Cardiac muscle cell (in vitro differentiated cells and primary cell): ENCODE measurements at places on chromosomes 2 and 18. TPM values are rescaled to one million over a fixed set of nuclear protein-coding genes. Genes with fewer than 3 reads are reported as not detected.
A peak's percentile ranks its signal among the peaks of the same experiment; 100 is the strongest.

DNA sequence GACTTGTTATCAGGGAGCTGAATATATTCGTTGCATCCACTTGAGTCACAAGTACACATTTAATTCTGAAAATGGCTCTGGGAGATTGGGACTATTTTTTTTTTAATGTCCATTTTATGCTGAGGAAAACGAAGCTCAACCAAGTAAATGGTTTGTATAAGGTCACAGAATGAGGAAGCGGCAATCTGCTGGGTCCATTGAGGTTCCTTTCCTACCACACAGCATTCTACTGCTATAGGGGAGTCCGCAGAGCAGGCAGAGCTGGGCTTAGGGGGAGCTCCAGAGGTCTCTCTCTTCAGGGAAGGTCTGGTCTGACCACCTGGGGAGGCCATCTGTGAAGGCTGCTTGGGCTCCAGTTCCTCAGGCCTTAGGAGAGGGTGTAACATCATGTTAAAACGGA, 77.9 kb downstream of the MCFD2 start:
- no peaks in the 10 kb centered on the region for H3K36me3 ChIP-seq
- H3K4me3 ChIP-seq = no peak overlapping the region
- H3K27ac ChIP-seq = no peak overlapping the region
- no peak for DNase-seq
- H3K27me3 ChIP-seq = no peaks in the 10 kb centered on the region

DNA sequence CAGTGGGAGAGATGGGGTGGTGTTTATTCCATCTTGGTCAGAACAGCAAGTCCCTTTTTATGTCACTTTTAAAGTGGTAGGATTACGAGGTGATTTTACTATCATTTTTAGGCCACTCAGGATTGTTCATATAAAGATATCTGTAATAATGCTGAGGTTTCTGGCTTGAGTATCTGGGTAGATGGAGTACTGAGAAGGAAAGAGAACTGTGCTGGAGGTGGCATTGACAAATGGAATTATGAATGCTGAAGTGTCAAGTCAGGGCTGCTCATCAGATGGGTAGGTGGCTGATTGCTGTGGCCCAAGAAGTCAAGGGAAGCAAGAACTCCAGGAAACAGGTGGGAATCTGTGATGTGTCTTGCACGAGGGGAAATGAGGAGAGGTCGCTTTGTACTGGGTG, 85.3 kb upstream of the MGAT4A start:
- H3K27me3 ChIP-seq = peaks cover 3% of the 10 kb centered on the region
- no peaks in the 10 kb centered on the region for H3K4me1 ChIP-seq
- DNase-seq = no peak
- H3K4me3 ChIP-seq = no peak overlapping the region
- no peak overlapping the region for H3K27ac ChIP-seq

Gene MROH2A
- 0.69 TPM in 1 of 2 replicates, not detected in the other for polyA plus RNA-seq

Gene MEP1B
- 0.34 TPM in 1 of 2 replicates, not detected in the other for polyA plus RNA-seq

GRCh38 chr2:69734854-69735544, 6.9 kb upstream of the ANXA4 start:
- DNase-seq = no peak
- no peak overlapping the region for H3K27ac ChIP-seq
- H3K4me3 ChIP-seq = no peak overlapping the region
- no peaks in the 10 kb centered on the region for H3K36me3 ChIP-seq
- no peaks in the 10 kb centered on the region for H3K27me3 ChIP-seq

Gene CAVIN2
- polyA plus RNA-seq = 0.87 and 1.0 TPM in 2 replicates

Gene TCF4
- 33.6 and 38.3 TPM in 2 replicates for polyA plus RNA-seq

- no peak overlapping the region for H3K4me3 ChIP-seq
- no peak overlapping the region for H3K27ac ChIP-seq
- no peaks in the 10 kb centered on the region for H3K36me3 ChIP-seq
- no peaks in the 10 kb centered on the region for H3K27me3 ChIP-seq
Measured at GRCh38 chr2:235094457-235094856, 142.6 kb downstream of the SH3BP4 start.

- H3K27me3 ChIP-seq = no peaks in the 10 kb centered on the region
- DNase-seq = no peak
- H3K4me1 ChIP-seq = no peaks in the 10 kb centered on the region
- no peak overlapping the region for H3K27ac ChIP-seq
- no peak overlapping the region for H3K4me3 ChIP-seq
- H3K36me3 ChIP-seq = no peaks in the 10 kb centered on the region
Measured at GRCh38 chr2:198106621-198107385, 302.4 kb downstream of the PLCL1 start.

Gene RAD51AP2
- 0.10 TPM in 1 of 2 replicates, not detected in the other for polyA plus RNA-seq

DNA sequence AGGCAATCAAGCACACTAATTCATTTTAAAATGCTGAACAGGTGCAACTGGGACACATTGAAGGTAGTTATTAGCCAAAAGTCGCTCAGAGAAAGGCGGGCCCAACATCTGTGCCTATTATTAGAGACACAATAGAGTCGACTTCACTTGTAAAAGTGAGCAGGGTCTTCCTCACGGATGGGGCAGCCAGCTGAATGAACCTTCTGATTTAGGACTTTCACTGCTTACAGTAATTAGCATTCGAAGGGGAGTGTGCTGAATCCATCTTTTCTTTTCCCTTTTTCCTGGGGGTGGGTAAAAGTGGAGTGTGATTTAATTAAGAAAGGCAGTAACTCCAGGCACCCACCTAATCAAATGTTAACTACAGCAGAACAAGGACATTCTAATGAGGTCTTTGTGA, 677.7 kb downstream of the DCDC2C start:
- H3K4me3 ChIP-seq = no peak overlapping the region
- H3K27ac ChIP-seq = no peak overlapping the region
- no peak for DNase-seq
- H3K36me3 ChIP-seq = no peaks in the 10 kb centered on the region

Gene THAP4
- 82.0 and 113 TPM in 2 replicates for polyA plus RNA-seq

GRCh38 chr2:150159300-150159699, 328.2 kb downstream of the RND3 start:
- DNase-seq = no peak
- H3K27me3 ChIP-seq = no peaks in the 10 kb centered on the region
- H3K27ac ChIP-seq = no peak overlapping the region
- no peaks in the 10 kb centered on the region for H3K4me1 ChIP-seq
- no peaks in the 10 kb centered on the region for H3K36me3 ChIP-seq

Gene FAM161A
- 9.4 and 11.5 TPM in 2 replicates for polyA plus RNA-seq

GRCh38 chr2:25743132-25743830, 69.9 kb upstream of the DTNB start:
- no peak overlapping the region for H3K4me3 ChIP-seq
- DNase-seq = no peak
- H3K36me3 ChIP-seq = no peaks in the 10 kb centered on the region
- H3K27ac ChIP-seq = no peak overlapping the region
- no peaks in the 10 kb centered on the region for H3K27me3 ChIP-seq

- no peak overlapping the region for H3K27ac ChIP-seq
- H3K4me1 ChIP-seq = peaks cover 11% of the 10 kb centered on the region
- DNase-seq = peak; percentile 12
- H3K36me3 ChIP-seq = no peaks in the 10 kb centered on the region
- peaks cover 83% of the 10 kb centered on the region for H3K27me3 ChIP-seq
- H3K4me3 ChIP-seq = peak overlapping the region; percentile 28
Measured at GRCh38 chr2:73174941-73175662, 27.3 kb upstream of the NOTO start.

Gene CAPN14
- polyA plus RNA-seq = not detected in 2 replicates

GRCh38 chr2:123993728-123994323, 31.3 kb upstream of the CNTNAP5 start:
- H3K27ac ChIP-seq = no peak overlapping the region
- no peak overlapping the region for H3K4me3 ChIP-seq
- DNase-seq = peak; percentile 62
- no peaks in the 10 kb centered on the region for H3K27me3 ChIP-seq
- H3K4me1 ChIP-seq = no peaks in the 10 kb centered on the region
- no peaks in the 10 kb centered on the region for H3K36me3 ChIP-seq

DNA sequence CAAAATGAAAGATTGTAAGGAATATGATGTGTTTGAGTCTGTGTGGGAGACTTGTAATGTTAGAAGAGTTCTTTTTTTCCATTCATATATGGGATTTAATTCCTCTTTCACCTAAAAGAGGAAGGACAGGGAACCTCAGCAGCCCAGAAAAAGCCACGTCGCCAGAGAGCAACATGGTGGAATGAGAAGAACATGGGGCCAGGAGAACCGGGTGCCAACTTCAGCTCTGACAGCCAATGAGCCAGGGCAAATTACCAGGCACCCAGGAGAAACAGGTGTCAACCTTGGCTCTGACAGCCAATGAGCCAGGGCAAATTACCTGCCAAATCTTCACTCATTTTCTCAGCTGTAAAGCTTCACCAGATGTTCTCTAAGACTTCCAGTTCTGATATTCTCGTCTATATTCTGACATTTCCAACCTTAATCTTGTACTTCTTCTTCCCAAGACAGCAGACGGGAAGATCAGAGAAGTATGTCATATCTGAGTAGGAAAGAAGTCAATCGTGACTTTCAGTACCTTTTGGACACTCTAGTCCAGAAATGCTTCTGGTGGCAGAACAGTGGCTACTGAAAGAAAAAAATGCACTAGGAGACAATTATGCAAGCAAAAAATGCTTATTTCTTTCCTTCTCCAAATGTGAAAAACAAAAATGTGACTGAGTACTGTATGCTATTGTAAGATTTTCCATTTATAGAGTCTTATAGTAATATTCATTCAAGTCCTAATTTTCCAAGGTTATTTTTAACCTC, 79.2 kb upstream of the COL5A2 start:
- no peak for DNase-seq
- H3K4me3 ChIP-seq = no peak overlapping the region
- H3K4me1 ChIP-seq = no peaks in the 10 kb centered on the region
- no peak overlapping the region for H3K27ac ChIP-seq
- no peaks in the 10 kb centered on the region for H3K36me3 ChIP-seq

DNA sequence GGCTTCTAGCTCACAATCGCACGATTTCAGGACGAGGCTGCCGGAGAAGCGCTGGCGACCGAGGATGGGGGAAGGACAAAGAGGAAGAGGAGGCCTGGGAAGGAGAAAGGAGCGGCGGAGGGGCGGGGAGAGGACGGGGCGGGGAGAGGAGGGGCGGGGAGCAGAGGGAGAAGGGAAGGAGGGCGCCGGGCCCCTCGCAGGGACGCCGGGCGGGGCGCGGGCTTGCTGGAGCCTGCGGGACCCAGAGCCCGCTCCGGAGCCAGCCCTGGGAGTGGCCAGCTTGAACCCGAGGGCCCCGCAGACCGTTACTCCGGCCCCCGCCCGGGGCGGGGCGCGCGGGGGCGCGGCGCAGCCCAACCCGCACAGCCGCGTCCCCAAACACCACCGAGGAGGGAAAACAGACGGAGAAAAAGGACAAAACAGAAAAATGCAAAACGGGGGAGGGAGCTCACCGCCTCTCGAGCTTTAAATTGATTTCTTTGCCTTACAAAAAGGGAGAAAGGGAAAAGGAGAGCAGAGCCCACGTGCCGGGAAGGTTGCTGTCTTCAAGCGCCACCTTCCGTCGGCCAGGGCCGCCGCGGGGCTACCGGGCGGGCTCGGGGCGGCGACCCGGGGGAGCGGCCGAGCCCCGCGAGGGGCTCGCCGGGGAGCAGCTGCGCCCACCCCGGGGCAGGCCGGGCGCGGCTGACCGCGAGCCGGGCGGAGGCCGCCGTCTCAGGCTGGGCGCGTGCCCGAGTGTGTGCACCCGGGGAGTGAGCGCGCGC, 781 bp upstream of the SOX11 start:
- no peaks in the 10 kb centered on the region for H3K27me3 ChIP-seq
- peak; percentile 20 for DNase-seq
- no peaks in the 10 kb centered on the region for H3K4me1 ChIP-seq
- H3K4me3 ChIP-seq = peak overlapping the region; percentile 91
- peak overlapping the region; percentile 91 for H3K27ac ChIP-seq

GRCh38 chr2:186125156-186125555, 360.9 kb upstream of the ZC3H15 start:
- no peaks in the 10 kb centered on the region for H3K4me1 ChIP-seq
- H3K36me3 ChIP-seq = no peaks in the 10 kb centered on the region
- H3K27me3 ChIP-seq = no peaks in the 10 kb centered on the region

Gene MYCN
- 38.5 and 73.2 TPM in 2 replicates for polyA plus RNA-seq

Gene RSAD2
- 0.52 and 0.65 TPM in 2 replicates for polyA plus RNA-seq

Gene FIGN
- 12.6 and 26.8 TPM in 2 replicates for polyA plus RNA-seq

Gene CYS1
- 0.10 and 1.1 TPM in 2 replicates for polyA plus RNA-seq

Gene UGT1A3
- polyA plus RNA-seq = not detected in 2 replicates

DNA sequence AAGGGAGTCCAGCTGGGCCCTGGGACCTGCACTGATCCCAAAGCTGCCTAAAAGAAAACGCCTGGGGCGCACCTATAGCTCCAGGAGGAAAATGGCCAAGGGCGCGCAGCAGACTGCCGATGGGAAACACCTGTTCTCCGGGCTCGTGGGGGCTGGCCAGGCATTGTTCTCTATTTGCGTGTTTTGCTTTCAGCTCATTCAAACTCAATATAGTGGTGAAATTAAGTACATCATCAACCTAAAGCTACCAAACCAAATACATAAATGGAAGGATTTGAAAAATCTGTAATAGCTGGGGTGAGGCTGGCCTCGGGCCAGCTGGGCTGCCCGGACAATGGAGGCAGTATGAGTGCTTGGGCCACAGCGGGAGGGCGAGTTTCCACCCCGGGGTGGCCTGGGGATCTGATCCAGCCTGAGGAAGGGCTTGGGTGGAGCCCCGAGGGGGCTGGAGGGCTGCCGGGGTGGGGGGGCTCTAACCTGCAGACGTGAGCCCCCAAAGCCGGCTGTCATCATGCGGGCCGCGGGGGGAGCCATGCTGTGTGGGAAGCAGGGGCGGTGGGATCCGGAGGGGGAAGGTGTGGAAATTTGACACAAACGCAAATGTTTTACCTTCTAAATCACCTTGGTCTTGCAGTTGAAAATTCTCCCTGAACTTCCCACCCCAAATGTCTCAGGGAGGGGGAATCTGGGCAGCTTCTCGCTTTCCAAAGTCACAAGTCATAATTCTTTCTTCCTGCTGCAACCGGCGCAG, 77.6 kb downstream of the ASB1 start:
- no peaks in the 10 kb centered on the region for H3K4me1 ChIP-seq
- no peak overlapping the region for H3K4me3 ChIP-seq
- no peak overlapping the region for H3K27ac ChIP-seq
- no peaks in the 10 kb centered on the region for H3K27me3 ChIP-seq
- no peaks in the 10 kb centered on the region for H3K36me3 ChIP-seq

GRCh38 chr2:239819974-239820555, 205.1 kb downstream of the NDUFA10 start:
- H3K4me1 ChIP-seq = no peaks in the 10 kb centered on the region
- H3K36me3 ChIP-seq = no peaks in the 10 kb centered on the region
- no peak for DNase-seq
- no peak overlapping the region for H3K27ac ChIP-seq
- H3K27me3 ChIP-seq = no peaks in the 10 kb centered on the region

DNA sequence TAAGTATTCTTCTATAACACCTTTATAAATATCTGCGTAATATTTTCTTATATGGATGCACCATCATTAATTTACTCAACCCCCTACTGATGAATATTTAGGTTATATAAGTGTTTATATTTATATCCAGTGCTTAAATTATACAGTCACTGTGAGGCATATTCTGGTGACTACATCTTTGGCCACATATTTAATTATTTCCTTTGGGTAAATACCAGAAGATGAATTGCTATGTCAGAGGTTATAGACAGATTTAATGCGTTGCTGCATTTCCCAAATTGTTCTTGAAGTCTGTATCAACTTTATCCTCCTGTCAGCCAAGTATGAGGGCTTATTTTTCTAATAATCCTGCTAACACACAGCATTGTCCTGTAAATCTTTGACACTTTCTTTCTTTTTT, 18.7 kb downstream of the DYSF start:
- H3K36me3 ChIP-seq = no peaks in the 10 kb centered on the region
- peaks cover 6% of the 10 kb centered on the region for H3K27me3 ChIP-seq
- H3K4me3 ChIP-seq = no peak overlapping the region
- H3K4me1 ChIP-seq = peaks cover 10% of the 10 kb centered on the region

Gene TMEM163
- 58.1 and 75.9 TPM in 2 replicates for polyA plus RNA-seq
